ENCODE measurements at places on chromosomes 5 and 9.

DNA sequence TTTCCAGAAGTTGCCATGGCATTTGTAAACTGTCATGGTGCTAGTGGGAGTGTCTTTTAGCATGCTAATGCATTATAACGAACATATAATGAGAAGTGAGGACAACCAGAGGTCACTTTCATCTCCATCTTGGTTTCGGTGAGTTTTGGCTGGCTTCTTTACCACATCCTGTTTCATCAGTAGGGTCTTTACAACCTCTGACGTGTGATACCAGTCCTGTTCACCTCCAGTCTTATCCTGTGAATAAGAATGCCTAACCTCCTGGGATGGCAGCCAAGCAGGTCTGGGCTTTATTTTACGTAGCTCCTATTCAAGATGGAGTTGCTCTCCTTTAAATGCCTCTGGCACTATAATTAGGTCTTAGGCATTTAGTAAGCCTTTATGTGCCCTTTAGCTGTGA, 20.4 kb upstream of the RFK start:
- DNase-seq = no peak

DNA sequence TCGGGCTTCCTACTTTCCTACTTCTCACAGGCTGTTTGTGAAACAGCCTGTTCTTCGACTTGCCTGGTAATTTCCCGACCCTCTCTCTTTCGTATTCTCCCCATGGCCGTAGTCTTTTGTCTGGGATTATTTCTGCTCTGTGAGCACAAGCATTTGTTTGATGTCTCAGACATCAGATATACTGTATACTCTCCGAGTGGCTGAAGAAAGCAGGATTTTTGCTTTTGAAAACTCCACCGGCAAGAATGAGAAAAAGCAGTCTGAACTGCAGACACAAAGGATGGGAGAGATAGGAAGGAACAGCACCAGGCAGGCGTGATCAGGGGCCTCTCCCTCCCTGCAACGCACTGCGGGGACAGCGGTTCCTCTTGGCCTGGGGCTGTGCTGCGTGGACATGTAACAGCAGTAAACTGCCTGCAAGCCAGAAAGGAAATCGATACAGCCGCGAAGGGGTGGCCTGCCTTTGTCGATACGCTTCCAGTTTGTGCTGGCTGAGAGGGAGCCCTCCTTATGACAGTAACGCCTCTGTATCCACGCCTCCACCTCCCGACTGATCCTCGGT, 313.9 kb upstream of the TLE4 start:
- peak; percentile 84 for DNase-seq

- DNase-seq = peak; percentile 48
These were observed 507.8 kb upstream of the MPDZ start for GRCh38 chr9:13787234-13787833.

DNA sequence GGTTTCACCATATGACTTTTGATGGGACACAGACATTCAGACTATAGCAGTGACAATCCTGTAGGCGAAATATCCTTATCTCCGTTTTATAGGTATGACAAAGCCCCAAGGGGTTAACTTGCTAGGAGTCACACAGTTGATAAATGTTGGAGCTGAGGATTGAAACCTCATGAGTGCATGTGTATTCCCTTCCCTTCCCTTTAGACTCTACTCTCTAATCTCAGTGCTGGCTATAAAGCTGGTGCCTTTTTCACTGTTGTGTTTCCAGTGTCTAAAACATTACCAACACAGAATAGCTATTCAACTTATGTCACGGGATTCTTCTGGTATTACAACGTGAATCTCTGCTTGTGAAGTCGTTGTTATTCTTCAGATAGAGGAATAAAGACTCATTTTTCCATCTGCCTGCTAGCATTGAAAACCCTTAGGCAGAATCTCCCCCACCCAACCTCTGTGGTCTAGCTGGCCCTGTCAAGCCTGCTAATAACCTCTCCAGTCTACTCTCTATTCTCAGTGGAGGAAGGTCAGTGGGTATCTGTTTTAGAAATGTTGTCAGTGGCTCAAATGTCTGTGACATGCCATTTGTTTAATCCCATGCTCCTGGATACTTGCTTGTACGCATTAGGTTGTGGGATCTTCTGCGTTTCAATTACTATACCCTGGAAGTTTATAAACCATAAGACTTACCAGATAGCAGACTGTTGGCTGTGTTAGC, 121.2 kb downstream of the TLE4 start:
- no peak for DNase-seq

GRCh38 chr5:50751064-50751657, 84.7 kb downstream of the PARP8 start:
- DNase-seq = peak; percentile 23

DNA sequence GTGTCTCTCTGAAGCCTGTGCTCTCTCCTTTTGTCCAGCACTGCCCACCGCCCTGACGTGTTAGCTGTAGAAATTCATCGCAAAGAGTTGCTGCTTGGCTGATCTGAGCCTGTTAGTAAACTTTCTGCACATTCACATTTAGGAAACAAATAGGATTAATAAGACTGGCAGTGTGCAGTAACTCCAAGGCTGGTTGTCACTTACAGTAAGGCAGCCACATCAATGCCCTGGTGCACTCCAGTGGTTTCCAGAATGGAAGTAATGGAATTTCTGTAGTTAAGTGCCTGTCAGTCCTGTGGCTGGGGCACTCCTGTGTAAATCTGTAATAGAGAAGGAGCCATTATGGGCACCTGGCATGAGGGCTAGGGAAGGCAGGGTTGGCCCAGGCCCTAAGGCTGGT, 70.6 kb downstream of the DOCK2 start:
- peak; percentile 36 for DNase-seq

DNA sequence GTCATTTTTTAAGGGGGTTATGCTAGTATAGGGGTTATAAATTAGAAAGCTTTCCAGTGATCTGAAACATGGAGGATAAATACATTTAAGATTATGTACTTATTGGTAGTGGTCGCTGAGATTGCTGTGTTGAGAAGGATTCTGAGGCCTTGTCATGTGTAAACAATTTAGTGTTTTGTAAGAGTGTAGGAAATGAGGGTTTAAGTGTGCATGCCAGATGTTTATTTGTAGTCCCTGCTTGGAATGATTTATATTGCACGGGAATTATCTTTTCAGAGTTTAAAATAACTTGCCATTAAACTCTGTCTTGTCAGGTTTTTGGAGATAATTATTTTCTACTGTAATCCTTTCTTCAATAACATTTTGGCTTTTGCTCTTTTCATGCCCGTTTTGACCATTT, 19.4 kb downstream of the ZNF618 start:
- no peak for DNase-seq

GRCh38 chr9:68978066-68978465, 35.8 kb downstream of the PRKACG start:
- no peak for DNase-seq

GRCh38 chr5:60540856-60541805, 158.8 kb downstream of the DEPDC1B start:
- no peak for DNase-seq

- DNase-seq = no peak
These were observed 26.9 kb downstream of the ADGRV1 start for GRCh38 chr5:90585337-90585986.

GRCh38 chr5:40429258-40430100, 250.2 kb upstream of the PTGER4 start:
- DNase-seq = peak; percentile 30

- peak; percentile 53 for DNase-seq
These were observed 40.2 kb downstream of the RXRA start for GRCh38 chr9:134366223-134367031.

- DNase-seq = no peak
These were observed 49.1 kb downstream of the BNC2 start for GRCh38 chr9:16821344-16821743.

- DNase-seq = no peak
These were observed 154.0 kb downstream of the OLFM1 start for GRCh38 chr9:135241381-135242048.

- DNase-seq = no peak
These were observed 2.6 kb downstream of the CTNNAL1 start for GRCh38 chr9:109010746-109011145.

DNA sequence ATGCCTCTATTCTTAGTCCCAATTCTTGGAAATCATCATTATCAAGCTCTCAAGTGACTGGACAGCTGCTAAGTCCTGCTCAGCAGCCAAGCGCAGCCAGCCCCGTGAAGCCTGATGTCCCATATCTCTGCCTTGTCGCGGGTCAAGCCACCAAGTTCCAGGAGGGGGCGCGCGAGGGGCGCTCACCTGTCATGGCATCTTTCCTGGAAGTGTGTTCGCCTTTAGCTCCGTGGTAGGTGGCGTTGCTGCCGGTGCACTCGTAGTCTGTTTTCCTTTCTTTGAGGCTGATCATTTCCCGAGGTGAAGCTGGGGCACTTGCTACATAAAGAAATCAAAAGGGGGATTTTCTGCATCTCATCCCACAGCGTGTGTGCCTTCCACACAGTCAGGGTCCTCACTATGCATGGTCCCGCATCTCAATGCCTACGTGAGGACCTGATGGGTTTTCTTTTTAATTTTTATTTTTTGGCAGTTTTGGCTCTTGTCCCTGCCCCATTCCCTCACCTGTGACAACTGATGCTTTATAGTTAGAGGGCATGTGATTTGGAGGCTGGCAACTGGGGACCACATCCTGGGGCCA, 227.0 kb upstream of the DAP start:
- peak; percentile 80 for DNase-seq

GRCh38 chr9:69919461-69920061, 98.9 kb downstream of the CFAP95 start:
- peak; percentile 39 for DNase-seq

DNA sequence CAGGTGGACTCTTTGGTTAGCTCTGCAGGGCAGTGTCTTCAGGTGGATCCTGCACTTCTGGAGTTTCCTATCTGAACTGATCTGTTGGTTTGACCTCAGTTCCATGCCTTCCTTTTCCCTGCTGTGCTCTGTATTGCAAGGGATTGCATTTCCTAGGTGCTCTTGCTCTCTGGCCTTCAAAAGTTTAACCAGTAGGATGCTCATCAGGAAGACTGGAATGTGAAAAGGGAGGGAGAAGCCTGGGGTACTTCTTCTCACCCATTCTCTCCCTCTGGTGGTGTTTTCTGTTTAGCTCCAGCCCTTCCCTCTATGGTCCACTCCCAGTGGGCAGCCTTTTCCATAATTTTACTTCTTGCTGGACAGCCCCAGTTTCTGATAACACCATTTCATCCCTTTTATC, 78.5 kb downstream of the ZNF618 start:
- no peak for DNase-seq

- no peak for DNase-seq
These were observed 127.2 kb downstream of the MLLT3 start for GRCh38 chr9:20495098-20495497.

- DNase-seq = no peak
These were observed 416.5 kb upstream of the POU5F2 start for GRCh38 chr5:94157704-94158539.

- no peak for DNase-seq
These were observed 264.7 kb downstream of the NSG2 start for GRCh38 chr5:174310243-174310642.

- DNase-seq = no peak
These were observed 34.3 kb downstream of the GPR107 start for GRCh38 chr9:130088051-130088450.

GRCh38 chr9:86713970-86714369, 233.3 kb downstream of the GAS1 start:
- DNase-seq = no peak

DNA sequence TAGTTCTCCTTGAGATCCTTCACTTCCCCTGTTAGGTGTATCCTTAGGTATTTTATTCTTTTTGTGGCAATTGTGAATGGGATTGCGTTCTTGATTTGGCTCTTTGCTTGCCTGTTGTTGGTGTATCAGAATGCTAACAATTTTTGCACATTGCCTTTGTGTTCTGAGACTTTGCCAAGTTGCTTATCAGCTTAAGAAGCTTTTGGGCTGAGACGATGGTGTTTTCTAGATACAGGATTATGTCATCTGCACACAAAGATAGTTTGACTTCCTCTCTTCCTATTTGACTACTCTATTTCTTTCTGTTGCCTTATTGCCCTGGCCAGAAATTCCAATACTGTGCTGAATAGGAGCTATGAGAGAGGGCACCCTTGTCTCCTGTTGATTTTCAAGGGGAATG, 609.4 kb upstream of the COX7C start:
- no peak for DNase-seq

- no peak for DNase-seq
These were observed 1.2 kb downstream of the GLRX start for GRCh38 chr5:95821110-95822021.

- DNase-seq = no peak
These were observed 8.4 kb upstream of the RUSC2 start for GRCh38 chr9:35481347-35481975.

Data from retina (tissue), 1 donor.